CD4-positive, alpha-beta T cell treated with Interleukin-6 at 100 ng/mL for 8 hours (primary cell): ENCODE measurements at places on chromosomes 3 and 15.

GRCh38 chr15:74405823-74406222 is 27.9 kb downstream of the SEMA7A start:
- DNase-seq, result no peak

DNA sequence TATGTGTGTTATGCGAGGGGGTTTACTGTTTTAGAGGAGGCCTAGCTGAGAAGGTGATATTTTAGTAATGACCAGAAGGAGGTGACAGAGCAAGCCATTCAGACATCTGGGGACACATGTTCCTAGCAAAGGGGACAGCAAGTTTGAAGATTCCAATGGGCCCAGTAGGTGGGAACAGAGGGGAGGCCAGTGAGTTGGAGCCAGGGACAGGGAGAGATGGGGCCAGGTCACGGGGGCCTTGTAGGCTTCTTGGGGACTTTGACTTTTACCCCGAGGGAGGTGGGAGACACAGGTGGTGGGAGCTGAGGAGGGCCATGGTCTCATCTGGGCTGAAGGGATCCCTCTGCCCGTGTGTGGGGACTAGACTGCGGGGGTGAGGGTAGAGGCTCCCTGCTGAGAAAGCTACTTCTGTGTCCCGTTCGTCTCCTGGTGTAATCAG is 72.5 kb downstream of the MGLL start:
- no peak for DNase-seq

DNA sequence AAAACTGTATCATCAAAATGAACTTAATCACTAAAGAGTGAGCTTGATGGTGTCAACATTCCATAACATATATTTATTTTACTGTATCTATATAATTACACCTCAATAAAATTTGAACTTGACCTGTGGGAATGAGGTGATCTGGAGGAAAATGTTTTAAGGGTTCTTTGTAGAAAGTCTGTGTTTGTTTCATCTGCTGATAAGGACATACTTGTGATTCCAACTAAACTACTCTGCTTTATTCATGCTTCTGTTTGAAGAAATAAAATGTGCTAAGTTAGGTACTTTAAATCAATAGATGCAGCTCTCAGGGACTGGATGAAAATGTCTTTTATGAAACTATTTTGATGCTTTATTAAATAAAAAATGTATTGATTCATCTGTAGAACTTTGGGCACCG is 11.6 kb upstream of the PLOD2 start:
- no peak for DNase-seq

- no peak for DNase-seq
Measured at GRCh38 chr15:78149805-78150751, 916 bp downstream of the IDH3A start.

- no peak for DNase-seq
Measured at GRCh38 chr3:14146381-14147065, 21.7 kb downstream of the TMEM43 start.

DNA sequence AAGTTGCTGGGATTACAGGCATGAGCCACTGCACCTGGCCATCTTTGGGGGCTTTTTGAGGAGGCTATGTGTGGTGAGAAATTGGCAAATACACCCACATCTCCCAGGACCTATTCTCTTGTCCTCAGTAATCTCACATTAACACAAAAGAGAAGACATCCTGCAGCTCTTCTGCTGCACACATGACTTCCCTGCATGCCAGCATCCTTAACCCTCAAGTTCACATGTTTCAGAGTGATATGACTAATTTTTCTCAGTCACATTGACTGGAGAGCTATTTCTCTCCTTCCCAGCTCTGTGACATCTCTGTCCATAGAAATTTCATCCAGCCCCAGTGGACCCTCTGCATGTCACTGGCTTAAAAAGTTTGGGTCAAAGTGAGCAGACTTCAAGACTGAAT is 1.9 kb upstream of the SKIC8 start:
- DNase-seq, result no peak

DNA sequence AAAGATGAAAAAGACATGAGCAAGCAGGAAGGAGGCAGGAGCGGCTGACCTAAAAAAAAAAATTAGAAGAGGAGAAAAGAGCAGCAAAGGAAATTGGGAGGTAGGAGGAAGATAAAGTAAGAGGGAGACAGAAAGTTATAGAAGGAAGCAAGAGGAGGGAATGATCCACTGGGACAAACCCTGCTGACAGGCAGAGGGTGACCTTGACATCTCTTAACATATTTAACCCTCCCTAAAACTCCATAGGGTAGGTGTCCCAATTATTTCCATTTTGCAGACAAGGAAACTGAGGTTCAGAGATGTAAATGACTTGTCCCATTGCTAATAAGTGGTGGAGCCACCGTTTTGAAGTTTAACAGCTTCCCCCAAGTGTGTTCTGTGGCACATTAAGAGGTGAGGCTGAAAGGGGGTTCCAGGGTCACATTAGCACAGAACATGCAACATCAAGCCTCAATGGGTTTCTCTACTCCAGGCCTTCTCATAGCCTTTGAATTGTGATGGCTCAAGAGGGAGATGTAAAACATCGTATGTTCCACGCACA is 37.4 kb upstream of the PRICKLE2 start:
- DNase-seq, result no peak

GRCh38 chr3:111676211-111677006 is 81.3 kb upstream of the ZBED2 start:
- DNase-seq, result peak; percentile 9

GRCh38 chr15:43529141-43529540 is 11.7 kb downstream of the MAP1A start:
- no peak for DNase-seq

- DNase-seq, result no peak
Measured at GRCh38 chr3:157683668-157684067, 180.5 kb upstream of the VEPH1 start.

DNA sequence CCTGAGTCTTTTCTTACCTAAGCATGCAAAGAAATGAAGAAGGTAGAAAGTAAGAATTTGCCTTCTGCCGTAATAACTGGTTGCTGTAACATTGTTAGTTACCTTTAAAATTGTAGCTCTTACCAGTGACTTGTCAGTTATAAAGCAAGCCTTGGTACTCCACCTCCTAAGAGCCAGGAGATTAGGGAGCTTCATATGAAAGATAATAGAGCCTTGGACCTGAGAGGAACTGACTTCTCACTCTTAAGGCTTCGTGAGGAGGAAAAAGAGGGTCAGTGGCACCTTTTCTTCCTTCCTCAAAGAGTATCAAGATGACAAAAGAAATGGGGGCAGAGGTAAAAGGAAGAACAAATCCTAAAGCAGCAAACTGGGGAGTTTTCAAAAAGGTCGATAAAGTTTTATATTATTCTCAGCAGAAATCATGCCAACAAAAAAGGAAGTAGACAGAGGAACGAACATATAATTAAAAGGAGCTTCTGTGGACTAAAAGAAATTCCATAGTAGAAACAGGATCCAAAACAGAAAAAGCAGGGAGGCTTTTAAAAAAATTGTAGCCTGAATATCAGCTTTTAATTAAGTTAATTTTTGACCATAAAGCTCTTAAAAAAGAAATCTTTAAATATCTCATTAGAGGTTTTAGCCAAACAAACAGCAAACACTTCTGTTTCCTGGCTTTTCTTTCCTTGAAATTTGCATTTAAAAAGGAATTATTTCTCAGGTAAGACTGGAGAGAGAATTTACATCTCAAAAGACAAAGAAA is 847.1 kb upstream of the ALCAM start:
- no peak for DNase-seq

- DNase-seq, result peak; percentile 4
Measured at GRCh38 chr3:102223132-102223531, 211.7 kb upstream of the ZPLD1 start.

DNA sequence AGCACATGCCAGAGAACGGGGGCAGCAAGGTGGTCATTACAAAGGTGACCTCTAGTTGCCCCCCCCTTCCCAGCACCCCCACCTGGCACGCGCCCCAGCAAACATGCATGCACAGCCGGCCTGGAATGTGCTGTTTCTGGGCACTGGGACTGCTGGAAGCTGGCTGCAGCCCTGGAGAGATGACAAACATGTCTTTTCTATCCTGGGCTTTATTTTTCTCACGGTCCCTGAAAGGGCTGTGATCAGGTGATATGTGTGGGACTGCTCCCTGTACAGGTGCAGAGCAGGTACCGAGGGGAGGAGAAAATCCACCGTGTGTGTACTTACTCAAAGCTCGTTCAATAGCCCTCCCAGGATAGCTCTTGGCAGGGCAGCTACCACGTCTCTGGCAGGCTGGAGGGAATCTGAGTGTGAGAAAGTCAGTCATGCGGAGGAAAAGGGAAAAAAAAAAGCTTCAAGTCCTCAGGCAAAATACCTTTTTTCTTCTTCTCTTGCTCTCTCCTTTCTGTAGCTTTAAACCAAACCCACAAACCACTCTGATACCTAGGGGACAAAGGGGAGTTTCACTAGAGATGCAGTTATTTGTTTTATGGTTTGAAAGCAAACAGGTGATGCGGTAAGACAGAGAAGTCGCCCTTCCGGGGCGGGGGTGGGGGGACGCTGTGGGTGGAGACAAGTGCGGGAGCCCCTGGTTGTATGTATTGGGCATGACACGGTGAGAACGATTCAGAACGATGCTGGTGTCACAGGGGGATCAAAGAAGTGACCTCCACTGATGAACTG is 5.0 kb upstream of the HES1 start:
- DNase-seq, result no peak

- DNase-seq, result no peak
Measured at GRCh38 chr15:69941706-69942495, 155.8 kb downstream of the TLE3 start.

GRCh38 chr3:33144433-33144832 is 30.6 kb downstream of the CRTAP start:
- peak; percentile 12 for DNase-seq

DNA sequence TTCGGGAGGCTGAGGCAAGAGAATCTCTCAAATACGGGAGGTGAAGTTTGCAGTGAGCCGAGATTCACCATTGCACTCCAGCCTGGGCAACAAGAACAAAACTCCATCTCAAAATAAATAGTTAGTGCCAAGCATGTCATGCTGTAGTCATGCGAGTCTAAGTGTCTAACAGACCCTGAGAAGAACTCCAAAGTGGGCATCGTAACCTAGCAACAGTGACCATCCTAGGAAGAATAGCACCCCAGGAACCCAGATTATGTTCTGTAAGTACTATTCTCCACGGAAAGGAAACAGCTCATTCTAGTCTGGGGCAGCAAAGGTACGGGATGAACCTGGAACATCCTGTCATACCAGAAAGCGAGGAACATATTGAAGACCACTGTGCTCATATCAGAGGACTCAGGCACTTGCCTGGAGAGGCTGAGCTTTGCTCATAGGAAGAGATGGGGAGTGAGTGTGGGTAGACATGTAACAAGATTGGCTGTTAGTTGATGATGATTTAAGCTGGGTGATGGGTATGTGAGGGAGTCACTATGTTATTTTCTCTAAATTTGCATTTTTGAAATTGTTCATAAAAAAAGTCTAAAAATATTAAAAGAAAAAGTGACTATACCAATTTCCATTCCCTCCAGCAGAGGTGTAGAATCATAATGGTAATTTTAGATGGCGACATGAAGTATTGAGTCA is 31.7 kb downstream of the BCL2L10 start:
- no peak for DNase-seq

DNA sequence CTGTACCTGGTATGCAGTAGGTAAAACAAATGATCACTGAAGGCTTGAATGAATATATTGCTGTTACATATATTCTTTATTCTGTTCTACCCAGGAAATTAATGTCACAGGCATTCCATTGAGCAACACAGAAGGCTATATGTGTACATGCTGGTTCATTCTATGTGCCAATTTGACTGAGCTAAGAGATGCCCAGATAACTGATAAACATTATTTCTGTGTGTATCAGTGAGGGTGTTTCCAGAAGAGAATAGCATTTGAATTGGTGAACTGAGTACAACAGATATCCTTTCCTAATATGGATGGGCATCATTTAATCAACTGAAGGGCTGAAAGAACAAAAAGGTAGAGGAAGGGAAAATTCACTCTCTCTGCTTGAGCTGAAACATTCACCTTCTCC is 886.8 kb downstream of the FHIT start:
- no peak for DNase-seq

DNA sequence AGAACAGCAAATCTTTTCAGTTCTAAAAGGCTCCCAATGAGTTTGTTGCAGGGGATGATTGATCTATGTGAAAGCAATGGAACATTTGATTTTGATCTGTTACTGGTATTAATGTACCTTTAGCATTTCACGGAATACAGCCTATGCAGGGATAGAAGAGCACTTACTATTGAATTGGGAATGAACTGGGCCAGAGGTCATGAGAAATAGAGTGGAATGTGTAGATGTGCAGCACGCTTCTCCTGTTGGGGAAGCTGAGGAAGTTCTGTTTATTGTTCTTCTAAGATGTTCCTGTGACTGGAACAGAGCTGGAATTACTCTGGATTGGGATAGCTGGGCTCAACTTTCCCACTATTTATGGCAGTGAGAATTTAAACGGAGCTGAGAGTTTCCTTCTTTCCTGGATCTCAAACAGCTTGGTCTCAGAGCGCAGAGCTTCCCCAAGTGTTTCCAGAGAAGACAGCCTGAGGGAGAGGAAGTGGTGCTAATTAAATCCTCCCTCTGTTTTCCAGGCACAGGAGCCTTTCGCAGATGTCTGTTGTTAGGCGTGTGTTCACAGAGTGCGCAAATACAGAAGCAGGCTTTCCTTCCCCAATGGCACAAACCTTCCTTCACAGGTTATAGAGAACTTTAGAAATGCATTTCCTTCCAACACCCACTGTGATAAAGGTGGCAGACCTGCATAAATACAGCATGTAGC is 32.5 kb downstream of the TPRG1 start:
- no peak for DNase-seq

DNA sequence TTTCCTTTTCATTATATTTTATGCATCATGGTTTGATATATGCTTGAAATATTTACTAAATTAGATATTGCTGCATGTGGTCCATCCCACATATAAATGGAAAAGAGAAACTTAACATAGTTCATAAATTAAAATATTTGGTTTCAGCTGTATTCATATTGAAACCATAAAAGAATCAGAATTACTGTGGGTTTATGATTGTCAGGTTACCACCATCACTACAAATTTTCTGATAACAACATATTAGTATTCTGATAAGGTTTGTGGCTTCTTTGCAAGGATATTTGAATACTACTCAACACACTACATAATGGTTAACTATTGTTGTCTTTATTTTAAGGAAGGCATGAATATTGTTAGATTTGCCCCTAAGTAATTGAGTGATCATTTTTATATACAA is 235.5 kb downstream of the UBE2E2 start:
- DNase-seq, result no peak

- no peak for DNase-seq
Measured at GRCh38 chr3:89570465-89570864, 463.0 kb downstream of the EPHA3 start.

- no peak for DNase-seq
Measured at GRCh38 chr15:73035221-73035620, 17.0 kb upstream of the NEO1 start.
